T-helper 17 cell (primary cell): ENCODE measurements at places on chromosomes 7 and 10. TPM values are rescaled to one million over a fixed set of nuclear protein-coding genes. Genes with fewer than 3 reads are reported as not detected.

DNA sequence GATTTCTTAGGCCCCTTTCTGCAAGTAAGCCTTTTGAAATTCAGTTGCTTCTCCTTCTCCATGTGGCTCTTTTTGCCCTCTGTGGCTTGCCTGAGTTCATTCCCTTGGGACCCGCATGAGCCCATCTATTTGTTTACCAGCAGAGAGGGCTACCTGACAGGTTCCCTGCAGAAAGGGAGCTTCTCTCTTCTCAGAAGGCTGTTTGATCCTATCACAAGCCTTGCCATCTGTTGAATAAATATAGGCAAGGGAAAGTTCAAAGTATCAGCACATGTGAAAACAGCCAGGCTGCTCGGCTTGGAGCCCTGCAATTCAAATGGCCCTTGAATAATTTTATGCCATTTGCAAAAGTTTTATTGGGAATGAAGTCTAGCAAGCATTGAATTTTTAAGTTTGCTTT, 720.2 kb upstream of the FZD8 start:
- no peak overlapping the region for H3K27ac ChIP-seq
- H3K36me3 ChIP-seq: no peaks in the 10 kb centered on the region

- no peaks in the 10 kb centered on the region for H3K4me1 ChIP-seq
- H3K36me3 ChIP-seq: no peaks in the 10 kb centered on the region
- no peak overlapping the region for H3K4me3 ChIP-seq
- no peak for DNase-seq
- no peaks in the 10 kb centered on the region for H3K27me3 ChIP-seq
- H3K27ac ChIP-seq: no peak overlapping the region
These were observed 37.4 kb upstream of the PDGFA start for GRCh38 chr7:556837-557557.

DNA sequence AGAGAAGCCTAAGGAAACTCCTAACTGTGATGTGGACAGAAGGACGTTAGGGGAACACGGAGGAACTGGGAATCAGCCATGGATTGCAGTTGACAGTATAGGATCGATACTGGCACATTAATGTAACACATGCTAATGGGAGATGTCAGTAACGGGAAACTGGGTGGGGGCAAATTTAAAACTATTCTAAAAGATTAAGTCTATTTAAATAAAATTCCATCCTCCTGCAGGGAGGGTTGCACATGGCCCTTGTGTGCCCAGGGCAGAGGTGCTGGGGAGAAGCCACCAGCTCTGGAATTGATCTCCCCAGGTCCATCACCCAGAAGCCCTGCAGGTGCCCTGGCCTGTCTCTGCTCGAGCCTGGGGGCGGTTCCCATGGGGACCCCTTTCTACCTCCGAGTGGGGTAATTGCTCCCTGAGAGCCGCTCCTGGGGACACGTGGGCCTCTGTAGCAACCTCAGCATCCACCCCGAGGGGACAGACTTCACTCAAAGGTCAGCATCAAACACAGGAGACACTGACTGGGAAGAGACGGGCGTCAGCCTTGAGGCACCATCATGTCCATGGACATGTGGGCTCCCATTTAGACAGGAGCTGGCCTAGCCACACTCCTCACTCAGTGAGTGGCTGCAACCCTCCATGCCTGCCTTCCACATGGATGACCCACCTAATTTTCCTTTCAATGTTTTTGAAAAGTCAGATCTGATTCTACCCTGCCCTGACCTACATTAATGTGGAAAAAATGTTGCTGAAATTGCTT, 21.1 kb downstream of the SCART1 start:
- peaks cover 38% of the 10 kb centered on the region for H3K4me1 ChIP-seq
- no peak for DNase-seq
- no peaks in the 10 kb centered on the region for H3K27me3 ChIP-seq
- H3K27ac ChIP-seq: peak overlapping the region; percentile 96
- H3K36me3 ChIP-seq: peaks cover 3% of the 10 kb centered on the region
- peak overlapping the region; percentile 87 for H3K4me3 ChIP-seq

DNA sequence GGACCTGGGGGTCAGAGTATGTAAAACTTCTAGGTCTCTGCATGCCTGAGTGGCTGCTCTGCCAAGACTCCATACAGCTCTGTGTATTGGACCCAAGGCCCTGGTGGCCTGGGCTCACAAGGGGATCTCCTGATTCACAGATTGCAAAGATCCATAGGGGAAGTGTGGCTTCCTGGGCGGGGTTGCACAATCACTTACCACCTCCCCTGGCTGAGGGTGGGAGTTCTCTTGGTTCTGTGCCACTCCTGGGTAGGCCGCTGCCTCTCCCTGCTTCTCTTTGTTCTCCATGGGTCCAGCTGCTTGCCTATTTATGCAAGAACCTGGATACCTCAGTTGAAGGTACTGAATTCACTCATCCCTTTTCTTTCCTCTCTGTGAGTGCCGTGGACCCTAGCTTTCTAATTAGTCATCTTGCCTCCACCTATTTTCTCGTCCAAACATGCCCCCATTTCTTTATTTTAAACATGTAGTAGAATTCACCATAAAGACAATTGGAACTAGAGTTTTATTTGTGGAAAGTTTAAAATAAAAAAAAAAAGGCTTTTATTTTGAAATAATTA, 18.5 kb upstream of the AGR3 start:
- no peaks in the 10 kb centered on the region for H3K27me3 ChIP-seq
- DNase-seq: no peak
- H3K27ac ChIP-seq: no peak overlapping the region
- H3K36me3 ChIP-seq: no peaks in the 10 kb centered on the region
- no peaks in the 10 kb centered on the region for H3K4me1 ChIP-seq
- H3K4me3 ChIP-seq: no peak overlapping the region

- H3K36me3 ChIP-seq: peaks cover 11% of the 10 kb centered on the region
- no peak overlapping the region for H3K4me3 ChIP-seq
- no peak overlapping the region for H3K27ac ChIP-seq
- H3K4me1 ChIP-seq: peaks cover 16% of the 10 kb centered on the region
- DNase-seq: no peak
These were observed 52.3 kb upstream of the ANTXRL start for GRCh38 chr10:46234431-46235060.

DNA sequence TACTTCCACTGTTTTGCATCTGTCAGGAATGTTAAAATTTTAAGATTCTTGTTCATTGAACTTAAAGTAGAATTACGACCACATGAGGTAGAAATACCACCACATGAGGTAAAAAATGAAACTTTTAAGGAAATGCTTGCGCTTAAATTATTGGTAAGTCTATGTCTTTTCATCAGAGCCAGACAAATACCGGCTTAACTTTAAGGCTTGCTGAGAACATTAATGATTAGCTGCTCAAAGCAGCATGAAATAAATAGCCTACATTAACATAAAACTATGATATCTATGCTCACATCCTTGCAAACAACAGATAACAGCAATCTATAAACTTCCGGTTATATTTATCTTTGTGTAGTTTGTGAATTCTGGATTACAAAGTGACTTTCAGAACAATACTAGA, 26.9 kb upstream of the SCIN start:
- H3K4me1 ChIP-seq: no peaks in the 10 kb centered on the region
- no peak for DNase-seq
- no peak overlapping the region for H3K4me3 ChIP-seq
- H3K27me3 ChIP-seq: peaks cover 11% of the 10 kb centered on the region

DNA sequence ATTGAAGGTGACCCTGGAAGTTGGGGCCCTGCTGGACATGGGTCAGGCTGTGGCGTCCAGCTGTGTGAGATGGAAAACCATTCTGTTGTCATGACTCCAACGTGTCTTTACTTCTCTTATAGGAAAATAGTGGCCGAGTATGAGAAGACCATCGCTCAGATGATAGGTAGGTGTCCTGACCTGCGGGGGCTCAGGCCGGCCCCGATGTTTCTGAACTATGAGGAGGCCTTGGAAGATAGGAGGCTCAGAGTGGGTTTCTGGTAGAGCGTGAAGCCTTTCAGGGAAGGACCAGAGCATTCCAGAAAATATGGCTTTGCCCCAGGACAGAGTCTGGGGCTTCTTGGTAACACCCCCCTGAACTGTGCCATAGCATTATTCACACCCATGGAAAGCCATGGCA, 29.3 kb upstream of the BTBD16 start:
- H3K27me3 ChIP-seq: peaks cover 19% of the 10 kb centered on the region
- H3K27ac ChIP-seq: no peak overlapping the region
- H3K36me3 ChIP-seq: peaks cover 3% of the 10 kb centered on the region
- no peak for DNase-seq
- no peak overlapping the region for H3K4me3 ChIP-seq

PRTFDC1 gene
- total RNA-seq: 3.6 TPM

FAM25G gene
- not detected for total RNA-seq
